ENCODE measurements at places on chromosomes 2 and 18. TPM values are rescaled to one million over a fixed set of nuclear protein-coding genes. Genes with fewer than 3 reads are reported as not detected.

Gene SERPINB12
- total RNA-seq = not detected

Gene TGFA
- 3.4 TPM for total RNA-seq

Gene LOXL3
- 22.8 TPM for total RNA-seq

Gene CYP1B1
- total RNA-seq = 116 TPM

Gene MBD1
- total RNA-seq = 104 TPM

Gene SLC38A11
- total RNA-seq = 52.7 TPM

Gene PREB
- total RNA-seq = 41.9 TPM
